C1 segment of cervical spinal cord (tissue), 14 donors: ENCODE measurements at places on chromosomes 13 and 19.

GRCh38 chr13:32002873-32003272, 28.7 kb upstream of the FRY start:
- DNase-seq, result no peak

GRCh38 chr19:29285187-29285687, 72.3 kb upstream of the UQCRFS1 start:
- no peak for DNase-seq

DNA sequence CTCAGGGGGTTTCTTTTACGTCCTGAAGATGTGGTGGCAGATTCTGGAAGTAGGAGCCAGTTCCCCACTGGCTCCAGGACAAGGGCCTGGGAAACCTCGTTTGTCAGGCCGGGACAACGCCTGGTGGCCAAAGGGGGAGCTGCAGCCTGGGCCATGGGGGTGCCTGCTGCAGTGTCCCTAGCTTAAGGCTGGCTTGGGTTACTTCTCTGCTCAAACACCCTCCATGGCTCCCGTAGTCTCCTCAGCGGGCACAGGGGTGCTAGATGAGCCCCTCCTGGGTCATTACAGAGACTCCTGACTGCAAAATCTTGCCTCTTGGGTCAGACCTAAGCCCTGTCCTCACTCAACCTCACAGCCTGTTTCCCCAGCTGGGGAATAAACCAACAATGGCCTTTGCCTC, 14.7 kb downstream of the CILP2 start:
- DNase-seq, result no peak

GRCh38 chr19:57947419-57948134, at the start of gene ZNF256:
ZNF256 (minus strand) TSS chr19:57947706; CDS start chr19:57947474, 232 bp downstream.
- peak; percentile 90 for DNase-seq

DNA sequence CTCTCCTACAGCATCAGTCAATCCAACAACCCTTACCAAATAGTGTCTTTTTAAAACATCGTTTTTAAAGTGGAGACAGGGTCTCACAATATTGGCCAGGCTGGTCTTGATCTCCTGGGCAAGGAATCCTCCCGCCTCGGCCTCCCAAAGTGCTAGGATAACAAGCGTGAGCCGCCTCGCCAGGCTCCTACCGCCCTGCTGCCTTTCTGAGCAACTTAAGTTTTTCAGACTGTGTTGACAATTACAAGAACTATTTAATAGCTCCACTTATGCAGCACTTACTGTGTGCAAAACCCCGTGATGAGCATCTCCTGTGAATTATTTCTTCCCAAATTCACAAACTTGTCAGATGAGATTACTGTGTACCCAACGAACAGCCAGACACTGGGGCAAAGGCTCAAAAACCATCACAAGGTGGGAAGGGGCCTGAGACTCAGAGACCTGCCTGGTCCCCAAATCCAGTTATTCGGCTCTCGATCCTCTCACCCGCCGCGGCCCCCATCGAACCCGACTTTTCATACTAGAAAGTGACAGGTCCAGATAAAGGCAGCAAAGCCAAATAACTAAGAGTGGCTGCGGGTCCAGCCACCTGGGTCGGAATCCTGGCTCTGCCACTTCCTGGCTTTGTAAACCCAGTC, 581 bp downstream of the RPL18 start:
- no peak for DNase-seq

DNA sequence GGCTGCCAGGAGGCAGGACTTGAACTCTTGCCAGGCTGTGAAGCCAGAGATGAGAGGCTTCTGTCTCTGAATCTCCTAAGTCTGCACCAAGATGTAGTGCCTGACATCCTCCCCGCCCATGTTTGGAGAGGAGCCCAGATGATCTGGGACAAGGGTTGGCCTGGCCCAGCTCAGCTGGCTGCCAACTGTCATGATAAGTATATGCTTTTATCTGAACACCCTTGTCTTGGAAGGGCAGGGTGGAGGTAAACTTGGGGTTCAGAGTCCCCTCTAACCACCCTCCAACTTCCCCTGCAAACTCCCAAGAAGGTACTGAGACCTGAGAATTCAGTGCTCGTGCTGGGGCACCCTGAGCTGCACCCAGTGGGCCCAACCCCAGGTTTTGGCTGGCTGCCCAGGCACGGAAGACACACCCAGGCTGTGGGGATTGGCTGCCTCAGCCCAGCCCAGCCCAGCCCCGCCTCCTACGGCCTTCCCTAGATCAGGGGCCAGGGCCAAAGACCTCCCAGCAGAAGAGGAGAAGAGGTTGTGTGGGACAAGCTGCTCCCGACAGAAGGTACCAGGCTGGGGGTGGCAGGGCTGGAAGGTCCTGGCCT, at the start of gene CYP4F12:
CYP4F12 (plus strand) TSS at position 508 of the 596 bp plus-strand sequence. CDS start 443 bp downstream, outside the sequence.
- DNase-seq, result no peak

GRCh38 chr13:45167611-45168554, 33.0 kb downstream of the KCTD4 start:
- DNase-seq, result no peak

GRCh38 chr19:16385821-16386220, 61.2 kb downstream of the KLF2 start:
- DNase-seq, result no peak

DNA sequence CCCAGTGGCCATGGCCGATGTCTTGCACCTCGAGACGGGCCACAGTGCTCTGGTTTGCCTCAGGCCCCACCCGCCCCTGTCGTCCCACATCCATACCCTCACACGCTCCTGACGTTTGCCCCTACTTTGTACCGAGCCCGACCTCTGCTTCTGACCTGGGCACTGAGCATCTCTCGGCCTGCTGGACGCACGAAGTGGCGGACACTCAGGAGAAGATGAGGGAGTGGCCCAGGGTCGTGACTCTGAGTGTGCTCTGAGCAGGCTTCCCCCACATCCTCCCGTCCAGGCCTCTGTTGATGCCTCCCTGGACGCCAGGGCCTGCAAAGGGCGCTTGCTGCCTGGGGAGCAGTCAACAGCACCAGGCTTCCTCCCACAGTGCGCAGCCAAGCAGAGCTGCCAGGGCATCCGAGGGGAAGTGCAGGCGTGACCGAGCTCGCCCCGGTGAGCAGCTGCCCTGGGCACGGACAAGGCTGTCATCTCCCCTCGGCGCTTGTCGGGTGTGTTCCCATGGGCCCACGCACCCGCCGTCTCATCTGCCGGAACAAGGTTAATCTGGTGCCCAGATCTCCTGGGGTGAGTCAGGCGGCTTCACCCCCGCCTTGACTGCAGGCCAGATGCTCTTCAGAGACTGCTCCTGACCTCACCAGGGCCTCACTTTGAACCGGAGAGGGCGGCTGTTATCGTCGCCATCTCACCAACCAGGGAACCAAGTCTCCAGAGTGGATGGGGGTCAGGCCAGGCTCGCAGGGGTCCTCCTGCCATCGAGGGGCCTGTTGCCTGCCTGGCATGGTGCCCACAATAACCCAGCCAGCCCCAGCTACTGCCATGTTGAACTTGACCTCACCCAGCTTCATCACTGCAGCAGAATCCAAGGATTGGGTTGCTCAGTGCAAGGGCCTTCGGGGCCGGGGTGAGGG, 27.2 kb downstream of the COMP start:
- peak; percentile 35 for DNase-seq

DNA sequence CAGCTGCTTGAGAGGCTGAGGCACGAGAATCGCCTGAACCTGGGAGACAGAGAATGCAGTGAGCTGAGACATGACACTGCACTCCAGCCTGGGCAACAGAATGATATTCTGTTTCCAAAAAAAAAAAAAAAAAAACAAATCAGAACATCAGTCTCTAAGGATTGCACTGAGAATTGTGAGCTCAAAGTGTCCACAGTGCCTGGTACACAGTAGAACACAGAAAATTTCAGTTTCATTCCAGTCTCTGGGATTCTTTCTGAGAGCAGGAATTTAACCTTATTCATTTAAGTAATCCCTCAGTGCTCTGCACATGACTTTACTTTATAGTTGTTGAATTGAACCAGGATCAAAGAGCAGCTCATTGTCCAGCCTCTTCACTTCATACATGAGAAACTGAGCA, 25.9 kb upstream of the GATAD2A start:
- no peak for DNase-seq

DNA sequence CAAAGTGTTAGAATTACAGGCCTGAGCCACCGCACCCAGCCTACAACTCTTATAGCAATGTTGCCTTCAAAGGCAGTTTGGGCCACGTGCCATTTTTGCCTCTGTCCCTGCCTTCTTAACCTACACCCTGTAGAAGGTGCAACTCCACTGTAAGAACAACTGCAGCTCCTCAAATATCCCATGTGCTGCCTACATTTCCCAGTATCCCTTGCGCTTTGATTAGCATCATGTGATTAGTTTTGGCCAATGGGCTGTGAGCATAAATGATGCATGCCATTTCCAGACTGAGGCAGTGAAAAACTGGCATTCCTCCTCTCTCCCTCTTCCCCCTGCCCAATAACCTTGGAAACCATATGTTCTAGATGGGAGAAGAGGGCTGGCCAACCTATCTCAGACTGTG, 75.2 kb upstream of the MRI1 start:
- no peak for DNase-seq

DNA sequence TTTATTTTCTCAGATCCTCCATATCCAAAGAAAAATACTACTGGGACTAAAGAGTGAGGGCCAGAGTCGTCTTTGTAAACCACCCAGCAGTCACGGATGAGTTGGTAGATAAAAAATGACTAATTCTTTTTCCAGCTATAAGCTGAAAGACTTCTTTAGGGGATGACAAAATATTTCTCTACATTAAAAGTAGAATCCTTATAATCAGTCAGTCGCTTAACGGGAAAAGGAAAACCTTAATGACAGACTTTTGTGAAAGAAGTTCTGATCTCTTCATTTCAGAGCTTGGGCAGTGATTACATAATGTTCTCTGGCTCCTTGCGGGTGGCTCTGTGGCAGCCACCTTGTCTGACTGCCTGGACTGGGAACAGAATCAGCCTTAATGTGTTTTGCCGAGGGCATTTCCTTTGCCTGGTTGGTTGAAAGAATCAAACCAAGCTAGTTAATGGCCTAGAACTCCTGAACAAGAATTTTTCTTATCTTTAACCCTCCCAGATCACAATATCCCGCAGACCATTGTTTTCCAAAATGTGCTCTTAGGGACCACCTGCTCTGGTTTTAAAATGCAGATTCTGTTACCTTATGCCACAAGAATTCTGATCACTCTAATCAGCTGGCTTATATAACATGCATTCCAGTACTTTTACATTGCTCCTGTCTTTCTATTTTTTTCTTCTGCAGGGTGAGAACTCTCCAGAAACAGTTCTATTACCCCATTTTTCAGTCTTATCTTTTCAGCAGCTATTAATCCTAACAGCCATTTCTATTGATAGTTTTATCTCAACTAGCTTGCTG, 2.5 kb downstream of the ITM2B start:
- no peak for DNase-seq

GRCh38 chr13:112818040-112818697, 128.3 kb downstream of the ATP11A start:
- DNase-seq, result no peak

DNA sequence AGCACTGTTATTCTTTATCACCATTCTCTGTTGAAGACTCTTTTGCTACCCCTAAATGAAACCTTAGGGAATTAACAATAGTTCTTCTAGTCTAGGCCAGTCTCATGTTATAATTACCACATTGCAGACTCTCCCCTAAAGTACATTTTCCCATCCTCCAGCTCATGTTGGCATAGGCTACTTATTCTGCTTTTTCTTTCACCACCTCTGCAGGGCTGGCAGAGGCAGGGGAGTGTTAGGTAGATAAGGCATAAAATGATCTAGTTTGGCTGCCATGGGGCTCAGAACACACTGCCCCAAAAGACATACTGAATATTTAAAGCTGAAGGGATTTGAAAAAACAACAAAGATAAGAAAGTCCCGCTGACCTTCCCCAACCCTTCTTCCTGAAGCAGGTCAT, 82.7 kb upstream of the RFC3 start:
- no peak for DNase-seq
